ENCODE measurements at places on chromosomes 12 and 14.

GRCh38 chr12:2004113-2004929 lies at the start of gene DCP1B:
DCP1B (minus strand) TSS chr12:2004457; CDS start chr12:2004431, 26 bp downstream.
- DNase-seq: peak; percentile 79

DNA sequence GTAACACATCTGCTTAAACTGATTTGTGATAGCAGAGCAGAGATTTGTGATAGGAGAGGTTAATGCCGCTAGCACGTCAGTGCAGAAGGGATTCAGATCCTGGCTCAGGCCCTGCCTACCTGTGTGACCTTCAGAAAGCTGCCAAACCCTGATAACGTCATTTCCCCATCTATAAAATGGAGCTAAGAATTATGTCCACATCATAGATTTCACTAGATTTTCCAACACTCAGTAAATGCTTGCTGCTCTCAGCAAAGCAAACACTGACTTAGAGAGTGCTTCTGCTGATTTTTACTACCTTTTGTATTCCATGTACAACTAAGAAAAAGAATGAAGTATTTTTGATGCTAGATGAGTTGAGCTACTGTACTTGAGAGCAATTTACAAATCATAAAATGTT lies 261.4 kb downstream of the ITPR2 start:
- DNase-seq: no peak

- DNase-seq: no peak
These were observed 8.8 kb upstream of the ACVRL1 start for GRCh38 chr12:51898506-51898905.

GRCh38 chr12:127063339-127064072 lies 1203.5 kb upstream of the TMEM132C start:
- no peak for DNase-seq

- DNase-seq: no peak
These were observed 9.9 kb upstream of the LBHD2 start for GRCh38 chr14:103073876-103074728.

- no peak for DNase-seq
These were observed at the start of gene FOXN4 for GRCh38 chr12:109308534-109309380. FOXN4 (minus strand) TSS chr12:109309284; CDS start chr12:109308321, 963 bp downstream.

GRCh38 chr12:95739561-95740313 lies 50.8 kb downstream of the NTN4 start:
- no peak for DNase-seq

GRCh38 chr12:61385771-61386170 lies 874.4 kb upstream of the USP15 start:
- no peak for DNase-seq

GRCh38 chr12:106342397-106343213 lies 14.9 kb upstream of the POLR3B start:
- no peak for DNase-seq

- no peak for DNase-seq
These were observed 36.4 kb downstream of the TMPO start for GRCh38 chr12:98551787-98552186.

DNA sequence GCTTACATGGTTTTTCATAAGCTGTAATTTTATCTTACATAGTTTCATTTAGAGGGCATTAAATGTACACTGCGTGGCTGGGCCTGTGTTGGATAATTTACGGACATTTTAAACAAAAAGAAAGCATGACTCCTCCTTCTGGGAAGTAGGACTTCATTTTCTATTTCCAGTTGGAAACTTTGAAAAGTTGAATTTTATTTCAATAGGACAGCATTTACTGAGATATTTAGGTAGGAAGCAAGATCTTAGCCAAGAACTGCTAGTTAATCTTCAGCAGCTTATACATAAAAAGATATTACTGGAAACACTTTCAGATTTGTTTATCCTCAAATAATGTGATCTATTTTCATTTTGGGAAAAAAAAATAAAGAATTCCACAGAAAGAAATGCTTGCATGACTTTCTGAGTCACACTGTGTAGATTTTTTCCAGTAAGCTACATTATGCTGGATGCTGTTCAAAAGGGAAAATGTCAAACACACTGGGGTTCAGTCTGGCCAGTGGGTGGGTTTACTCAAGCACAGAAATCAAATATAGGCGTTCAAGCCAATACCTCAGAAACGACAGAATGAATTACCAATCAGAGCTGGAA lies 239.4 kb upstream of the KRR1 start:
- no peak for DNase-seq

DNA sequence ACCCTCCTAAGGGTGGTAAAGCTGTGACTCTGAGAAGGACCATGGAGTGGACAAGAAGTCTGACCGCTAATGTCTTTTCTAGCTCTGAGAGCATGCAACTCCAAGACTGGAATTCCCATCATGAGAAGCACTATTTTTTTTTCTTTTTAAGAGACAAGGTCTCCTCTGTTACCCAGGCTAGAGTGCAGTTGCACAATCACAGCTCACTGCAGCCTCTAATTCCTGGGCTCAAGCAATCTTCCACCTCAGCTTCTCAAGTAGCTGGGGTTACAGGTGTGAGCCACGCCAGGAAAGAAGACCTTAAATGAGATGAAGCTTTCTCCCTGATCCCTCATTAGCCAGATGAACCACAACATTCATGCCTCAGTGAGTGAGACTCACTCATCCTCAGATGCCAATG lies 19.2 kb downstream of the VDR start:
- DNase-seq: no peak

DNA sequence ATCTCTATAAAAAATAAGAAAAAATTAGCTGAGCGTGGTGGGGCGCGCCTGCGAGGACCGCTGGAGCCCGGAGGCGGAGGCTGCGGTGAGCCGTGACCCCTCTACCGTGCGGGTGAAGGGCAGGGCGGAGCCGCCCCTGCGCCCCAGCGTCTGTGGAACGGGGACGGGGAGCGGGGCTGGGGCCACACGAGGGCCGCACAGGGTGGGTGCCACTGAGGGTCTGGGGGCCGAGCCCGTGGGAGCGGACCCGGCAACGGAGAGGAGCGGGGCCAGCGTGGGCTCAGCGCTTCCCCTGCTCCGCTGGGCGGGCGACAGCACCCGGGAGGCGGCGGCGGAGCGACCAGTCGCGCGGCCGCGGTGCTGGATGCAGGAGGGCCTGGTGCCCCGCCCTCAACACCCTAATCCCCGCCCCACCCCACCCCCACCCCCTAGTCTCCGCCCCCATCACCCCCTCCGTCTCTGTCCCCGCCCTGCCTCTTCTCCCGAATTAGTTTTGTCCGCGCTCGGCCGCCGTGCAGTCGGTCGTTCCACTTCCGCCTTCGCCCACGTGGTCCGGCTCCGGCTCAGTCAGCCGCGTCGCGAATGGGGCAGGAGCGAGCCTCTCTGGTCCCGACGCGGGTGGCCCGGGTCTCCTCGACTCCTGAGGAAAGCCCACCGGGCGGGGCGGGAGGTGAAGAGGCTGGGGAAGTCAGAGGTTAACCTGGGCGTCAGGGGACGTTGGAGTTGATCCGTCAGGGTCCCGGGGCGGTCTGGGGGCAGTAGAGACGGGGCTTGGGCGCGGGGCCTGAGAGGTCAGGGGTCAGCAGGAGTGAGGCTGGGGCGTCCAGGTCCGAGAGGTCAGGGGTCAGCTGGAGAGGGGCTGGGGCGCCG lies at the start of gene PUS1:
Gene PUS1 (plus strand): TSS at position 566 of the 870 bp plus-strand sequence. CDS start 447 bp downstream, outside the sequence.
- peak; percentile 83 for DNase-seq

DNA sequence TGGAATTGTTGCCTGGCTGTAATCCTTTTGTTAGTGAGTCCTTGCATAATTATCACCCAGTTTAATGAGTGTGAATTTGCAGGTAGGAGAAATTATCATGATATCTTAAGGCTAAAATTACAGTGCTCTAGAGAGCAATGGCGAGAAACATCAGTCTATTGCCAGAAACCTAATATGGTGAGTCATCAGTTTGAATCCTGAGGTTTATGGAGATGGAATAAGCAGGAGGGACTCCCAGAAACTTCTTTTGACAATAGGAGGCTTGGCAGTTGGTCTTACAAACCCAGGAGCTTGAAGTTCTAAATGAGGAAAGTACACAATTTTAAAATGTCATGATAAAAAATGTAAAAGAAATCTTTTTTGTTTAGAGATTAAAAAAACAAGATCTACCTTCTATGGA lies 31.5 kb upstream of the CRADD start:
- no peak for DNase-seq

DNA sequence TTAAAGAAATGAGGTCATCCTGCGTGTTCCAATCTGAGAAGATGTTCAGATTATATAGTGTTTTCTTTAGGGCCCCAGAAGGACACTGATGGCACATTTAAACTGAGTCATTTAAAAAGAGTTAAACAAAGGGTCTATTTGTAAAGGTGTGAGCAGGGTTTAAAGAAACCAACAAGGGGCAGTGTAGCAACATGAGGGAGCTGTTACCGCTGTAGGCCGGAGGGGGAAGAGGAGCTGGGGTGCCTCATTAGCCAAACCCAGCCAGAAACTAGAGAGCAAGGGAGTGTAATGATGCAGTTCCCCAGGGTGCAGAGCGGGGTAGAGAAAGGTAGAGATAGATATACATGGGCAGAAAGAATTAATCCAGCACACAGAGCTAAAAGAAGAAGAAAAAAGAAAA lies 160.4 kb downstream of the TBX5 start:
- no peak for DNase-seq

DNA sequence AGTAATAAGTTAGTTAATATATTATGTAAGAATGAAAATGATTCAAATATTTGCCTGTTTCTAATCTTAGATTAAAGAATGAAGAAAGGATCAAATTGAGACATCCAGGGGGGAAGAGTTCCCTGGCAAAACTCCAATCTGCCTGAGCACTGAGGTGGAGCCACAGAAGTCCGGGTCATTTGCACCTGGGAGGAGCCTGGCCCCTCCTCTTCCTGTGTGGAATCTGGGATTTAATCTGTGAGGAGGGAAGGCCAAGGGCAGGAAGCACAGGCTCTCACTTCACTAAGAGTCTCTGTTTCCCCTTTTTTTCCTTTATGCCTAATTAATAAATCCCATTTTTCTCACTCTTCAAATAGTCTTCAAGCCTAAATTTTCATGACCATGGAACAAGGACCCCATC lies 599.5 kb downstream of the FLRT2 start:
- no peak for DNase-seq

- DNase-seq: no peak
These were observed 1.0 kb upstream of the KRAS start for GRCh38 chr12:25251769-25252168.

- no peak for DNase-seq
These were observed 41.6 kb downstream of the LRRC74A start for GRCh38 chr14:76867516-76868453.

GRCh38 chr12:22640851-22641250 lies 15.9 kb downstream of the ETNK1 start:
- DNase-seq: no peak
